CD4-positive, alpha-beta T cell treated with Interleukin-12 subunit alpha and Interleukin-12 subunit beta, for 1 hour (primary cell): ENCODE measurements at places on chromosomes 5 and 9.

DNA sequence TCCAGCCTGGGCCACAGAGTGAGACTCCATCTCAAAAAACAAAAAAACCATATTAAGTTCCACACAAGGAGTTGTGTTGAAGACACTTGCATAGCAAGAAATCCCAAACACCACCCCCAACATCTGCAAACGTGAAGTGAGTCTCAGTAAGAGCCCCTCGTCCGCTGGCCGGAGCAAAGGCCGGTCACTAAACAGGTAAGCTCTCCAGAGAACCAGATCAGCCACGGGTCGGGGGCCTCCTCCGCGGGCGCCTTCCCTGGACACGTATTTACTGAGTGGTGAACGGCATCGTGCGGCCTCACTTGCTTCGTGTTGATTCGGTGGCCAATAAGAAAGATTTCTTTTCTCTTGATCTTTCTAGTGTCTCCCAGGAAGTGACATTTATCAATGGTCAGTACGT is 93.6 kb downstream of the MRPL36 start:
- no peak for DNase-seq

GRCh38 chr5:88203981-88204750 is 64.5 kb downstream of the TMEM161B start:
- DNase-seq, result peak; percentile 65

DNA sequence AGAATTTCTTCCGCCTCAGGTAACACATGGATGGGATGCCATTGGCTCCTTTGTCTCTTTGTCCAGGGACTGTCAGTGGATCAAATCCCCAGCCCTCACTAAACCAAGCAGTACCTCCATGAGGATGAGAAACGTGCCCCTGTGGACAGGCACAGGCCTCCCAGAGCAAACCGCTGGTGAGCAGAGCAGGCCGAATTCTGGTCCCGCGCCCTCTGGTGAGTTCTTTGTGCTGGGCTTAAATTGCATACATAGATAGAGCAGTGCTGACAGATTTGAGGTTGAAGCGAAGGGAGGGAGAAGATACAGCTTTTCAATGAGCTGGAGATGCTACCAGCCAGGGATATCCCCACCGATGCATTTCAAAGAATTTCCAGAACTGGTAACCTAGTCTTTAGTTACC is 143.8 kb downstream of the HSD17B3 start:
- no peak for DNase-seq

DNA sequence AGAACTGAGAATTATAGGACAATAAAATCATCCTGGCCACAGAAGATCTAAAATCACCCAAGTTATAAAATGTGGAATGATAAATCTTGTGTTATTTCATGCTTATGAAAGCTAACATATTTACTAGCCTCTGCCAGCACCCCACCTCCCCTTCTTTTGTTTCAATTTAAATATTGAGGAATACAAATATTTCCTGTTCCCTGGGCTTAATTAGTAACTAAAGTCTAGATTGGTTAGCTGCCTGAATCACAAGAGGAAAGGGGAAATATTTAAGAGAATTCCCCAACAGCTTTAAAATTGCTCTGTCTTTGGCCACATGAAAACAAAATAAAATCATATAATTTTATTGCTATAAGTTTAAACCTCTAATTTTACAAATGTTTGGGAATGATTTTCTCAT is 287.0 kb downstream of the PRELID2 start:
- no peak for DNase-seq

DNA sequence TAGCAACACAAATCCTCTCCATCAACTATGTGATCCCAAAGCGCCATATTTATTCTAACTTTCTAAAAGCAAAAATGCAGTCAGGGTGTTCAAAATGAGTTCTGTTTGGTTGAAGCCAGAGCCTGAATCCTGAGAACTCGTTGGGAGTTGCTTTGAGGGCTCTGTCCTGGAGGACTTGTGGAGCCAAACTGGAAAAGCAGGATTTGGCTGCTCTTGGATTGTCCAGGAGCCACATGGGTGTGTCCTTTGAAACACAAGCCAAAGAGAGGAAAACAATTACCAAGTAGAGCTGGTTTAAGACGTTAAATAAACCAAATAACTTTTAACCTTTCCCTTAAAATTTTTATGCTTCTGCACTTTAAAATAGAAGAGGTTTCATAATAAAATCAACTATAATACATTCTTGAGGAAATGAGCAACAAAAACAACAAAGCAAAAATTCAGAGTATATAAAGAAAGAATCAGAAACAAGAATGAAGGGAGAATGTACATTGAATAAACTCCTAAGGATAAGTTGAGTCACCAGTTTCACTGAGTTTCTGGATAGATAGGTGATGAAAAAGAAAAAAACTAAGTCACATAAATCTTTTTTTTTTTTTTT is 13.5 kb downstream of the C5orf46 start:
- DNase-seq, result no peak

DNA sequence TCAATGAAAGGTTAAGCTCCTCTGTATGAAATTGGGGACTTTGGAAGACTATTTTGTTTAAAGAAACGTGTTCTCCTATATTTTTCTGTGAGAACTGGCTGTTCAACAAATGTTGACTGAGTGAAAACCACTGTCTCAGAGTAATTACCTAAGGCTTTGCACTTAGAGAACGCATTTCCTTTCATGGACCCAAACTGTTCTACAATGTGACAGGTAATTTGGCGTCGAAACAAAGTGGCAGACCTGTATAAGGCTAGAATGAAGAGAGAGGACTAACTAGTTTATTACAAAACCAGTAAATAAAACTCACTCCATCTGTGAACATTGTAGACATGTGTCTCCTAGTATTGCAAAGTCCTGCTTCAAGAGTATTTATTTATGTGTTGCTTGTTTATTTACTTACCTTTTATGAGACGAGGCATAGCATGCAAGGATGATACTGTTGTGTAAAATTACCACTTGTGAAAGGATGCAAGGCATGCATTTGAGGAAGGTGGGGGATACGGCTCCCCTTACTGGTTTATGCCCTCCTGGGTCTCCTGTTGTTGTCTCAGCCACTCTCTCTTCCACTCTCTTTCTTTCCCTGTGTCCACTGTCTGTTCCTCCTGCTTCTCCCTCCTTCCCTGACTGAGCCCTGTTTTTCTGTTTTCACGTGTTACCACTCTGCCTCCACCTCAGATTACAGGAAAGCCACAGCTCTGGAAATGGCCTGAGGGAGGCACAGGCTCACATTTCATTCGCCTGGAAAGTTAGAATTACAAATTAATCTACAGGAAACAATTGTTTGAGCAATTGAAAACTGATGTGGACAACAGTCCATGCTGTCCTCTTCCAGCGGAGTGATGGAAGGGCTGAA is 444.0 kb upstream of the ZNF608 start:
- DNase-seq, result no peak

GRCh38 chr5:82656341-82656761 is 378.2 kb upstream of the RPS23 start:
- DNase-seq, result no peak

GRCh38 chr5:55535199-55535905 is 588 bp upstream of the PLPP1 start:
- DNase-seq, result no peak

DNA sequence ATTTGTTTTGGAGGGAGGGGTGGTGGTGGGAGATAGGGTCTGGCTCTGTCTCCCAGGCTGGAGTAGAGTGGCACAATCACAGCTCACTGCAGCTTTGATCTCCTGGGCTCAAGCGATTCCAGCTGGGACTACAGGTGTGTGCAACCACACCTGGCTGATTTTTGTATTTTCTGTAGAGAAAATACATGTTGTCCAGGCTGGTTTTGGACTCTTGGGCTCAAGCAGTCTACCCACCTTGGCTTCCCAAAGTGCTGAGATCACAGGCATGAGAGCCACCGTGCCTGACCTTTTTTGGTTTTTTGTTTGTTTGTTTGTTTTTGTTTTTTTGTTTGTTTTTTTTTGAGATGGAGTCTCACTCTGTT is 15.4 kb downstream of the STXBP1 start:
- no peak for DNase-seq

- peak; percentile 18 for DNase-seq
These were observed 14.2 kb downstream of the NDUFAF2 start for GRCh38 chr5:60959156-60959555.

DNA sequence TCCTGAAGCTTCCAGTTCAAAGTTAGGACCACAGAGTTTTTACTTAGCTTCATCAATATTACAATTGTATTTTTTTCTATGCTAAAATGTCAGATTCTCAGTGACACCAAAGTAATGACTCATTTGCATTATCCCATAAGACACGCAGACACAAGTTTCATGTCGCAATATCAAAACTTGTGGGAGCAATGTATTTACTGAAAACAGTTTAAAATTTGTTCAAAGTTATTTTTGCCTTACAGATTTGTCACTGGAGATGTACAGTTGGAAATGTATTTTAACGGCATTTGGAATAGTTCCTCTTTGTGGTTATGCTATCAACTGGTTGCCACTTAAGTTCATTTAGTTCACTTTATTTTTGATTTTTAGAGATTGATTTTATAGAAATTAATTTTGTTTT is 36.2 kb upstream of the DAP start:
- no peak for DNase-seq

GRCh38 chr9:106893088-106893487 is 30.1 kb downstream of the ZNF462 start:
- DNase-seq, result no peak

DNA sequence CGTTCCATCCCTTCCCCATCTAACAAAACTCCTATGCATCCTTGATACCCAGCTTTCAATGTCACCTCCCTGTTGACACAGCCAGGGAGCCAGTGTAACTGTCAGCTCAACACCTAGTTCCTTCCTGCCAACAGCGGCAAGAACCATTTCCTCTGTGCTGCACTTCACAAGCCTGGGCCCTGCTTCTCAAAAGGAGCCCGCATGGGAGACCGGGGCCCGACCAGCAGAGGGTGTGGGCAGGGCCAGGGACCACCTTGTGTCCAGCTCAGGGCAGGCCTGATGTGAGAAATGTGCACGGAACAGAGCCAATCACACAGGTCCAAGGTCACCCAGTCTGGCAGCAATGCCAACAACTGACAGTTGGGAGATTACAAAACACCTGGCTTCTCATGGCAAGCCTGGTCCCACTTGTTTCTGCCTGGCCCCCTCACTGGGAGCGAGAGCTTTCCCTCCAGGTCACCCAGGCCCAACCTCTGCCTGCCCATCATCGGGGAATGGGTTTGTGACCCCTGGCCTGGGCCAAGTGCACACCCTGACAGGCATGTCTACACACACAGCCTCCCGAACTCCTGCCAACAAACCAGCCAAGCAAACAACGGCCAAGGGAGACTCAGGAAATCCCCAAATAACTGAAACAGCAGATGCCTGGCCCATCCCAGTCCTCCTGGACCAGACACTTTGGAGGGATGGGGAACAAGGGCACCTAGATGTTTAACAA is 3.1 kb downstream of the RNF44 start:
- DNase-seq, result peak; percentile 69

- no peak for DNase-seq
These were observed 13.7 kb downstream of the IER5L start for GRCh38 chr9:129164246-129164930.
